Activated T-cell treated with anti-CD3 and anti-CD28 coated beads, Interleukin-2, amount 50 U/mL, for 48 hours (primary cell): ENCODE measurements at places on chromosomes 3 and 15.

DNA sequence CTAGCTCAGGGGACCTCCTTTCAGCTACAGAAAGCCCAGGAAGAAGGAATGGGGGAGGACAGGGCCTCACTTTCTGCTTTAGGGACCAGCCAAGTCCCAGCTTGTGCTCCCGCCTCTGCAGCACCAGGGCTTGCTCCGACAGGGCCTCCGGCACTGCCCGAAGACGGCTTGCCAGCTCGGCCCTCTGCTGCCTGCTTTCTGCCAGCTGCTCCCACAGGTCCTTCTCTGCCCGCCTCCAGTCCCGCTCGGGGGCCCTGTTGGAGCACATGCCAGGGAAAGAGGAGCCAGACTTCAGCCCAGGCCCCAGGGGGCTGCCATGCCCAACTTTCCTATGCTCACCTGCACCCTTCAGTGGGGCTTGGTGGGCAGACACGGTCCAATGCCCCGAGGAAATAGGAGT, 4.3 kb upstream of the CLK3 start:
- DNase-seq, result no peak

GRCh38 chr3:107662124-107662507, 139.4 kb downstream of the BBX start:
- no peak for DNase-seq

GRCh38 chr15:48962662-48963523, 826 bp downstream of the SHC4 start:
- DNase-seq, result peak; percentile 38

DNA sequence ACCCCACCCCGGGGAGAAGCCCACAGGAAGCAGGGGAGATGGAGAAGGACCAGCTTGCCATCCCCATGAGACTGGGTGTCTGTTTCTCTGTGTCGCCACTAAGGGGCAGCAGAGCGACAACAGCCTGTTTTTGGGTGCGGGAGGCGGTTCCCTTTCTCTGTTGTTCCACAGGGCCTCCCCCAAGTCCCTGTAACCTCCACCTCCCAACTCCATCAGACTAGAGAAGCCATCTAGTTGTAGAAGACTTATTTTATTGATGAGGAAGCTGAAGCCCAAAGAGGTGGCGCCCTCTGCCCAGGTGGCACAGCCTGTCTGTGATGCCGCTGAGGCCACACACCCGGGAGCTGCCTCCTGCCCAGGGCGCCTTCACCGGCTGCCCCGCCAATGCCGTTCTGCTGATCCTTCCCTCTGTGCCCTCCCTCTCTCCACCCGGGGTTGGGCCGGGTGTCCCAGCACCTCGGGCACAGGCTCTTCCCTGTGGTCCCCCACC, 3.9 kb upstream of the CCDC9B start:
- peak; percentile 76 for DNase-seq

DNA sequence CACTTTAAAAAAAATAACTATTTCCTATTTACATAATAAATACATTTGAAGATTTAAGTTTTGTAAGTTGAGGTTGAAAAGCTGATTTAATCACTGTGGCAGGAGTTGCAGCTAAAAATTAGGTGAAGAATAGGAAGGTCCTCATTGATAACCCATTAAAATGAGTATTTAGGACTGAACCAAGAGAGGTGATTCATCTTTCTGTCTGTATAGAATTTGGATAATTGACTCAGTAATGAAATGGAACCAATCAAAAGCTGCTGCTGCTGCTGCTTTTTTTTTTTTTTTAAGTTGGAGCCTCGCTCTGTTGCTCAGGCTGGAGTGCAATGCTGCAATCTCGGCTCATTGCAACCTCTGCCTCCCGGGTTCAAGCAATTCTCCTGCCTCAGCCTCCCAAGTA, 190.5 kb downstream of the KLHL25 start:
- DNase-seq, result no peak

GRCh38 chr3:64539451-64540196, 148.2 kb downstream of the ADAMTS9 start:
- DNase-seq, result no peak

DNA sequence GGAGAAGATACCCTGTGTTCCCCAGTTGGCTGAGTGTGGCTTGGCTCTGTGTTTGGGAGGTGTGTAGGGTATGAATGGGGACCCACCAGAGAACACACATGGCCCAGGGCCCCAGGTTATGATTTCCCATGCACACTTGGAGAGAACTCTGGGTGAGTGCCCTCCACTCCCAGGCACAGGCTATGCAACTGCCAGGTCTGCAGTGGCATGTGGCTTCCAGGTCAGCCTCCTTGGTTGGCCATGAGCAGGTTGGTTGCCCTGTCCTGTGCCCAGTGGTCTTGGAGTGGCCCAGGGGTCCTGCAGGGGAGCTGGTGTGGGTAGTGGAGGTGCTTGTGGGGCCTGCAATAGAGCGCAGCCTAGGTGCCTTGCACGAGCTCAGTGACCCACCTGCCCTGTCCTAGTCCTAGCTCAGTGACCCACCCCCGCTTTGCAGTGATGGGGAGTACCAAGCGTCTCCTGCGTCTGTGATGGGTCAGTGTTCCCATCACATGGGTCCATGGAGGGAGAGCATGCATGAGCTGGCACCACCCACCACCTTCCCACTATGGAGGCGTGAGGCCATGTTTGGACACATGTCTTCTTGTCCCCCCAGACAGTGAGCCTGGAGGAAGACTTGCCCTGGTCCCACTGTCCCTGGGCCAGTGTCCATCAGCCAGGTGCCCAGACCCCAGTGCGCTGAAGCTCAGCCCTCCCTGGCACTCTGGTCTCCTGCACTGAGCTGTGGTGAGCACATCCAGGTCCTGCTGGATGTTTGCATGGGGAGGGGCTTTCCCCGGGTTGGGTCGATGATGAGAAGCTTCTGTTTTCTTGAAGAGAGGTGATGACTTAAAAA, 217.3 kb downstream of the SNRPN start:
- peak; percentile 2 for DNase-seq

- no peak for DNase-seq
Observed at GRCh38 chr3:150675587-150675986, 28.1 kb downstream of the ERICH6 start.

DNA sequence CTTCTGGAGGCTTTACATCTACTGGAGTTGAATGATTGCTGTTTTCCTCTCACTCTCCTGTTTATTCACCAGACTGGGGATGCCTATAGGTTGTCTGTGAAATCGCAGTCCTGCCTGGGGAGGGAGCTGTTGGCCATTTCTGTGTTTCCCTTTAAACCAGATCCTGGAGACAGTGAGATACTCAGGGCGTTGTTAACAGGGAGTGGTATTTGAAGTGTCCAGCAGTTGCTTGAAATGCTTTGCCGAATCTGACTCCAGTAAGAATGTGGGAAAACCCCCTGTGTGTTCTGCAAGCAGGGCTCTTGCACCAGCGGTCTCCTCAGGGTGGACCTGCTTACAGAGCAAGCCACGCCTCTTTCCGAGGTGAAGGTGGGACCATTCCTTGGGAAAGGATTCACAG, 4.3 kb upstream of the LRRK1 start:
- no peak for DNase-seq

- DNase-seq, result no peak
Observed at GRCh38 chr3:182133752-182134151, 422.0 kb downstream of the SOX2 start.

DNA sequence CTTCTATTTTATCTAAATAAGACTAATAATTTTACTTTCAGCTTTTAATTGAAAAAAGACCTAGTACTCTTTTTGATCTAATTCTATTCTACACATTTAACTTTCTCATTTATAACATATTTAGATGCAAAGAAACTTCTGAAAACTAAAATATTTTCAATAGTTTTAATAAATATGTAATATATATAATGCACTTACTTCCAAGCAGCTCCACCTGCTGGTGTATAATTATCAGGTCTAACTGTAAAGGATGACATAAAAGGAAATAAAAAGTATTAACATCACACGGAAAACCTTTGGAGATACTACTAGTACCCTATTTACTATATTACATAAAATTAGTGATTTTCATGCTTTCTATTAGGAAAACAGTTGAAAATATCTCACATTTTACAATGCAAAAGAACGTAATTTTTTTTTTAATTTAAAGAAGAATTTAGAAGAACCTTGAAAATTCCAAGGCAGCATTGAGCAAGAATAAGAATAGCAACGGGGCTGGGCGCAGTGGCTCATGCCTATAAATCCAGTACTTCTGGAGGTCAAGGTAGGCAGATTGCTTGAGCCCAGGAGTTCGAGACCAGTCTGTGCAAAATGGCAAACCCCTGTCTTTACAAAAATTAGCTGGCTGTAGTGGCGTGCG, 10.2 kb downstream of the PLSCR5 start:
- DNase-seq, result no peak

- DNase-seq, result no peak
Observed at GRCh38 chr3:4523710-4524698, 30.9 kb downstream of the ITPR1 start.

- no peak for DNase-seq
Observed at GRCh38 chr3:111764645-111765091, 94.4 kb upstream of the PHLDB2 start.

DNA sequence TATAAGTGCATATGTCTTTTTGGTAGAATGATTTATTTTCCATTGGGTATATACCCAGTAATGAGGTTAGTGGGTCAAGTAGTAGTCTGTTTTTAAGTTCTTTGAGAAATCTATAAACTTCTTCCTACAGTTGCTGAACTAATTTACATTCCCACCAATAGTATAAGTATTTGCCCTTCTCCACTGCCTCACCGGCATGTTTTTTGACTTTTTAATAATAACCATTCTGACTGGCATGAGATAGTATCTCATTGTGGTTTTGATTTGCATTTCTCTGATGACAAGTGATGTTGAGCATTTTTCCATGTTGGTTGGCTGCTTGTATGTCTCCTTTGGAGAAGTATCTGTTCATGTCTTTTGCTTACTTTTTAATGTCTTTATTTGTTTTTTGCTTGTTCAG, 94.1 kb upstream of the TP63 start:
- DNase-seq, result no peak

GRCh38 chr3:196537319-196537984, 22.3 kb upstream of the SMCO1 start:
- peak; percentile 78 for DNase-seq

GRCh38 chr3:191775451-191776233, 314.7 kb downstream of the PYDC2 start:
- DNase-seq, result no peak
